ENCODE measurements at places on chromosomes 4 and X.

DNA sequence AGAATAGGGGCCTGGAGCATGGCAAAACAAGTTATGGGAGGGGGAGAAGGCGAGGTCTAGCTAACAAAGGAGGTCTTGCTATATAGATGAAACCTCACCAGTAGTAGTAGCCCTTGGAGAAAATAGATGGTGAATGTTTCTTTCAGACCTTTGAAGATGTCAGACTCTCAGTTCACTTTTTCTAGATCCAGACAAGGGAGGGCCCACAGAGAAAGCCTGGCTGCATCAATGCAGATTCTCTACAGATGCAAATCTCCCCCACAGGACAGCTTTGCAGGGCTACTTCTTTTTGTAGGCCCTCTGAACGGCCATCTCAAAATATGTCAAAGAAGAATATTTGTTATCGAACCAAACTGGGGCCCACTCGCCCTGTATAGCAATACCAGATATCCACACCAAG, 159.7 kb downstream of the ANK2 start:
- DNase-seq, result no peak

DNA sequence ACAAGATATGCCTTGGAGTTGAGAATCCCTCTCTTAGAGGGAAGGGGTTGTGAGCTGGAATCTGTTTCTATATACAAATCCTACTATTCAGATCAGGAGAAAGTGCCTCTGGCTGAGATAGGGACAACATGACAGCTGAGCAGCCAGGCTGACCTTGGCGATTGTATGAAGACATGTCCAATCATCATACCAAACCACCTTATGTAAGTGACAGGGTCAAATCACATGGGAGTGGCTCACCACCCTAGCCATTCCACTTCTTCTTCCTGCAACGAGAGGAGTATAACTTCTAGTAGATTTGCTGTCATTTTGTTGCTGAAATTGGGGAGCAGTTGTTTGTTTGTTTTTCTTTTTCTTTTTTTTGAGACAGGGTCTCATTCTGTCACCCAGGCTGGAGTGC, 48.3 kb upstream of the TMEM150C start:
- no peak for DNase-seq

DNA sequence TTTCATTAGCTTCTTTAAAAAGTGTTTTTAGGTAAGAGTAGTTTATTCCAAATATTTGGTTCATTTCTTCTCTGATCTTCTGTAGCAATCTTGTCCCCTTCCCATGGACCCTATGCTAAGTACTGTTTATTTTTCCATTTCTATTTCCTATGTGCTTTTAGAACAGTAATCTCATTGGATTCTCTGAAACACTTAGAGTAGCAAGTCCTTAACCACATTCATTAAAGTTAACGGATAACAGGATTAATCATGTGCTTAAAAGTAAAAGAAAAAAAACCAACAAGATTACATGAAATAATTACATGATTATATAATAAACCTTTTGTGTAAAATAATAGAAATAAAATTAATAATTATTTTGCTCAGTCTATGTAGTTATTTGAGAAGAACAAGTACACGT, 929.7 kb downstream of the C4orf33 start:
- DNase-seq, result no peak

GRCh38 chr4:38366456-38366855, 297.5 kb upstream of the KLF3 start:
- DNase-seq, result no peak

GRCh38 chr4:185787926-185788679, 23.9 kb downstream of the SORBS2 start:
- DNase-seq, result no peak

DNA sequence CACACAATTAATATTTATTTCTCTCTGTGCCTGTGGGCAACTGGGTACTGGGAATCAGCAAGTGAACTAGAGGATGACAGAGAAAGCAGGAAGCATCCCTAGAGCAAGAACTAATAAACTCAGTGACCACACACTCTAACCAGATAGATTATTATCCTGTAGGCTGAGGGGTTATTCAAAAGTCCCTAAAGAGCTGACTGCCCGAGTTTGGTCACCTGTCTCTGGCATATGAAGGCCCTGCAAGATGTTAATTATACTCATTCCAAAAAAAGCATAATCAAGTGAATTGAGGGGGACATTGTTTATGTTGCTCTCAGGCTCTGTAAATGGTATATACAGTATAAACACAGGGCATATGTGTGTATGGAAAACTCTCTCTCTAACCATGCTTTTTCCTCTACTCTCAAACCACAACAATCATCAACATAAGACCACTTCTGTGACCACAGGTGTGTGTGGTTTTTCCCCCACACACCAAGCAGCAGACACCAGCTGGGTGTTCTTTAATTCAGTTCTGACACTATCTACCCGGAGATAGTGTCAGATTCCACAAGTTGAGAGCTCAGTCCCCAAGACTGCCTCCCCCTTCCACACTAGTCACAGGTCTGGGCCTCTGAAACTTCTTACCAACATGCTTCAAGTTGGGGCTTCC, 6.2 kb upstream of the HPSE start:
- DNase-seq, result no peak

DNA sequence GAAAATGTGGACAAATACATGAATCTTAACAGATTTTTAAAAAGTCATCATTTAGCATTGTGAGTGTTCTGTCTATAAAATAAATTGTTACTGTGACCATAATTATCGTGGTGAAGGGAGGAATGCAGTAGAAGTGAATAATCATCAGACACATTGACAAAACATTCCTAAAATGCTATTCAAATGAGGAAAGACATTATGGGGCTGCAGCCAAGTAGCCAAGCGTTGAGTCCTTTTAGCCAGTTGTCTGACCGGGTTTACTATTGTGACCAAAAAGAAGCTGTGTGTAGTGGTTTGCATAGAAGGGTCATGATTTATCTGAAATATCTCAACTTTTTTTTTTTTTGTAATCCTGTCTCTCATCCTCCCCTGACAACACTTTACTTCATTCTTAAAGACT, 19.5 kb downstream of the WWC2 start:
- DNase-seq, result no peak

- no peak for DNase-seq
Observed at GRCh38 chrX:38081909-38082308, 75.6 kb downstream of the SYTL5 start.
